Chondrocyte (in vitro differentiated cells): ENCODE measurements at places on chromosomes 13 and 19. TPM values are rescaled to one million over a fixed set of nuclear protein-coding genes. Genes with fewer than 3 reads are reported as not detected.

Gene ZNF575
- 4.1 to 6.0 TPM (median 5.1 TPM) in 3 replicates for total RNA-seq

Gene DAND5
- 0.36 to 0.57 TPM (median 0.41 TPM) in 3 replicates for total RNA-seq

Gene ENOX1
- 2.0 to 6.1 TPM (median 2.3 TPM) in 3 replicates for total RNA-seq

Gene SKA3
- 3.1 to 4.7 TPM (median 4.2 TPM) in 3 replicates for total RNA-seq

GRCh38 chr19:32976223-32976805 lies 4.3 kb downstream of the FAAP24 start:
- no peaks in the 10 kb centered on the region for H3K27me3 ChIP-seq
- H3K27ac ChIP-seq: no peak overlapping the region
- H3K36me3 ChIP-seq: peaks cover 2% of the 10 kb centered on the region
- no peak overlapping the region for H3K4me3 ChIP-seq
- no peak for DNase-seq

DNA sequence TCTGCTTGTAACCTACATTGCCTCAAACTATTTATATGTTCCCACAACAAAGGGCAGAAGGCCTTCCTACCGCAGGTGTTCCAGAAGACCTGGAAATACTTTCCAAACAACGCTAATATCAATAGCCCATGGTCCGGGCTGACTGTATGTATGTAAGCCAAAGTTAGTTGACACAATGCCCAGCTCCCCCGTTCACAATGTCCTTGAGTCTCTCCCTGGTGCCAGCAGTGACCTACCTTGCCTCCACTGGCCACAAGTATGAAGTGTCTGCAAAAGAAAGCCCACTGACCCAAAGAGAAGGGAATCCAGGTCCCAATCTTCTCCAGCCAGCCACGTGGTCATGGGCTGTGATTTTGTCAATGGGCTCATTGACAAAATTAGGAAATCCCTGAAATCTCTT lies 118.6 kb downstream of the DLEU7 start:
- H3K36me3 ChIP-seq: no peaks in the 10 kb centered on the region
- no peaks in the 10 kb centered on the region for H3K27me3 ChIP-seq
- DNase-seq: no peak
- H3K27ac ChIP-seq: no peak overlapping the region

- no peaks in the 10 kb centered on the region for H3K27me3 ChIP-seq
- DNase-seq: no peak
- H3K4me1 ChIP-seq: peaks cover 22% of the 10 kb centered on the region
- peak overlapping the region; percentile 4 for H3K4me3 ChIP-seq
Observed at GRCh38 chr19:41373993-41374392, 2.3 kb upstream of the TMEM91 start.

GRCh38 chr13:54347531-54347930 lies 1318.9 kb downstream of the OLFM4 start:
- H3K4me1 ChIP-seq: no peaks in the 10 kb centered on the region
- no peak for DNase-seq
- no peak overlapping the region for H3K4me3 ChIP-seq
- H3K27me3 ChIP-seq: peaks cover 3% of the 10 kb centered on the region

DNA sequence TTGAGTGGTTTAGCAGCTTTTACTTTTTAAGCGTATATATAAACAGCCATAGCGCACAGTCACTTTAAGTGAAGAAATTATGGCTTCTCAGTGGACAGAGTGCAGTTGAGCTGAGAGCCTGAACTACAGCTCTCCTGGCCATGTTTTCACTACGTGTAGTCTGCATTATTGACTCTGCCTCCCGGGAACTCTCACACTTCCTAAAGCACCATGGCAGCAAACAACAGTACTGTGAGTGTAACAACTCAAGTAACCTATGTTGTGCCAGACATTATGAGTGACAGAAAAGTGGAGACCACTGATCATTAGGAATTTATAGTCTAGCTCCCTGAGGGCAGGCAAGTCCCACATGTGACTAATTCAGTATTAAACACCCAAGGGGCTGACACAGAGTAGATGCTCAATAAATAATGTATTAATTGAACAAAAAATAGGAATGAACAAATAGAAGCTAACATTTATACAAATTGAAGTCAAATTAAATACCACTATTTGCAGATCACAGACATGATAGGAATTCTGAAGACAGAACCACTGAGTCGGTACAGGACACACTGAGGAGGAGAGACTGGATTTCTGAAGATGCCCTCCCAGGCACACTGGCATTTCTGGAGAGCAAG lies 19.7 kb downstream of the EFNB2 start:
- H3K4me1 ChIP-seq: peaks cover 50% of the 10 kb centered on the region
- no peak overlapping the region for H3K4me3 ChIP-seq
- no peak for DNase-seq
- no peaks in the 10 kb centered on the region for H3K27me3 ChIP-seq
- H3K36me3 ChIP-seq: peaks cover 3% of the 10 kb centered on the region

DNA sequence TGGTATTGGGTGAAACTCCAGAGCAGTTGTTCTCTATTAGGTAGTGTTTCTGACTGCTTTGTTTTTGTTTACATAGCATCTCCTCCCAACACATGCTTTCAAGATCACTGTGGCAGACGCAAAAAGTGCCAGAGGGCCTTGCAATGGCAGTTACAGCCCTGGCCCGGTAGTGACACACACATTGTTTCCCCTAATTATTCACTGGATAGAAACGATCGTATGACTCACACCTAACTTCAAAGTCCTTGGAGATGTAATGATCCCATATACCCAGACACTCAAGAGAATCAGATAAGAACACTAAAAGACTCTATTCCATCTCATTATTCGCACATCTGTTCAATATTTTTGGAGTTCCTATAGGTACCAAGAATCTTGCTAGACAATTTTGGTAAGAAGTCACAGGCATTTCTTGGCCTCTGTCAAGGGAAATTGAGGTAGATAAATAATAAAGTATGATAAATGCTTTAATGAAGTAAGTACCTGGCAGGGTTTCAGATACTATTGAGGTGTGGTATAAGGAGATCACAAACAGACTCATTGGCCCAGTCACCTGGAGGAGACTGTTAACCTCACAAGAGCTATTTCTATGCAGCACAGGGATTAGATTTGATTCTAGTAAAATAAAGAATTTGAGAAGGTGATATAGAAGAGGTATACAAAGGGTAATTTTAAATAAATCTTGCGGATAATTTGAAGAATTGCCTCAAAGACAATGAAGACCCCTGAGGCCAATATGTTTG lies 485.3 kb downstream of the SLITRK6 start:
- no peak for DNase-seq
- no peak overlapping the region for H3K4me3 ChIP-seq
- H3K27ac ChIP-seq: no peak overlapping the region
- H3K4me1 ChIP-seq: peaks cover 12% of the 10 kb centered on the region

GRCh38 chr13:30577401-30577852 lies 40.3 kb upstream of the USPL1 start:
- peaks cover 18% of the 10 kb centered on the region for H3K4me1 ChIP-seq
- H3K4me3 ChIP-seq: no peak overlapping the region
- DNase-seq: no peak
- H3K27me3 ChIP-seq: no peaks in the 10 kb centered on the region
- no peaks in the 10 kb centered on the region for H3K36me3 ChIP-seq

- peaks cover 4% of the 10 kb centered on the region for H3K4me1 ChIP-seq
- no peaks in the 10 kb centered on the region for H3K36me3 ChIP-seq
- no peak for DNase-seq
- H3K4me3 ChIP-seq: no peak overlapping the region
- H3K27ac ChIP-seq: no peak overlapping the region
Observed at GRCh38 chr13:85808811-85809210, 9.6 kb upstream of the SLITRK6 start.

DNA sequence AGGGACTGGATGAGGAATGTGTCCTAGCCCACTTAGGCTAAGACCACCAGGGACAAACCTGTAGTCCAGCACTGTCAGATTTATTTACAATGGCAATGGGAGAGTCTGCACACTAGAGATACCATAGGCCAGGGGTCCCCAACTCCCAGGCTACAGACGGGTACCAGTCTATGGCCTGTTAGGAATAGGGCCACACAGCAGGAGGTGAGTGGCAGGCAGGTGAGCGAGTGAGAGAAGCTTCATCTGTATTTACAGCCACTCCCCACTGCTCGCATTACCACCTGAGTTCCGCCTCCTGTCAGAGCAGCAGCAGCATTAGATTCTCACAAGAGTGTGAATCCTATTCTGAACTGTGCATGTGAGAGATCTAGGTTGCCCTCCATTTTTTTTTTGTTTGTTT lies 2.4 kb downstream of the THAP8 start:
- H3K27ac ChIP-seq: no peak overlapping the region
- no peak overlapping the region for H3K4me3 ChIP-seq
- H3K27me3 ChIP-seq: no peaks in the 10 kb centered on the region
- DNase-seq: no peak

Gene SPRED3
- total RNA-seq: 3.2 to 4.6 TPM (median 4.6 TPM) in 3 replicates

GRCh38 chr19:1400281-1401137 lies 833 bp downstream of the GAMT start:
- peak overlapping the region; percentile 36 for H3K27ac ChIP-seq
- DNase-seq: no peak
- H3K27me3 ChIP-seq: no peaks in the 10 kb centered on the region
- peaks cover 6% of the 10 kb centered on the region for H3K4me1 ChIP-seq
- peak overlapping the region; percentile 69 for H3K4me3 ChIP-seq

DNA sequence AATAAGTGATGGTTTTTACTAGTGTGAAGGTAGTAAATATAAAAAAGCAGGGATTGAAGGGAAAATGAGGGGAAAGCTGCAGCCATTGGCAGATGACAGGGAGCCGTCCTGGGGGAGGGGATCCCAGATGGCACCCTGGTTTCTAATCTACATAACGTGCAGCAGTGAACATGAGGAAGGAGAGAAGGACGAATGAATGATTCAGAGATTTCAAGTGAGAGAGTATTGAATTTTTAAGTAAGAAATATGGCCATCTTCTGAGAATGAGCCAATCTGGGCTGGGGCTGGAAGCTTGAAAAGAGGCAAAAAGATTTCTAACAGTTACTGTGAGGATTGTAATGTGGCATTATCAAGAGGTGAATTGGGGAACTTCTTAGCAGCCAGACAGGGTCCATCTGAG lies 414.2 kb downstream of the MYO16 start:
- no peak overlapping the region for H3K27ac ChIP-seq
- no peaks in the 10 kb centered on the region for H3K36me3 ChIP-seq
- peaks cover 8% of the 10 kb centered on the region for H3K4me1 ChIP-seq
- H3K4me3 ChIP-seq: no peak overlapping the region
- DNase-seq: no peak

Gene KCNN4
- total RNA-seq: 2.3 to 3.3 TPM (median 2.9 TPM) in 3 replicates

Gene GRK1
- 0.07 TPM in 1 of 3 replicates, not detected in the others for total RNA-seq

DNA sequence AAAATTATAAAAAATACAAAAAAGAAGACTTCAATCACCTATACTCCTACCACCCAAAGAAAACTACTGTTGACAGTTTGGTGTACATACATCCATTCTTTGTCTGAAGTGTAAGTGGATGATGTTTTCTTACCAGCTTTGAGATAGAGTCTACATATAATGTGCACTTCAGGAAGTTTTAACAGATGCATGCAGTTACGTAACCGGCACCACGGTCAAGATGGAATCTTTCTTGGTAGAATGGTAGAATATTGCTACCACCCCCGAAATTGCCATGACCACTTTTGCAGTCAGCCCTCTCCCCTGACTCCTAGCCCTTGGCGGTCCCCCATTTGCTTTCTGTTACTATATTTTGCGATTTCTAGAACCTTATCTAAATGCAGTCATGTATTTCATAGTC lies 1.4 kb downstream of the CUL4A start:
- peaks cover 45% of the 10 kb centered on the region for H3K4me1 ChIP-seq
- H3K27me3 ChIP-seq: no peaks in the 10 kb centered on the region
- H3K36me3 ChIP-seq: peaks cover 4% of the 10 kb centered on the region

GRCh38 chr13:48066310-48066989 lies 28.5 kb downstream of the MED4 start:
- no peaks in the 10 kb centered on the region for H3K27me3 ChIP-seq
- no peak overlapping the region for H3K4me3 ChIP-seq
- peaks cover 24% of the 10 kb centered on the region for H3K36me3 ChIP-seq

Gene MYDGF
- total RNA-seq: 124 to 130 TPM (median 124 TPM) in 3 replicates

DNA sequence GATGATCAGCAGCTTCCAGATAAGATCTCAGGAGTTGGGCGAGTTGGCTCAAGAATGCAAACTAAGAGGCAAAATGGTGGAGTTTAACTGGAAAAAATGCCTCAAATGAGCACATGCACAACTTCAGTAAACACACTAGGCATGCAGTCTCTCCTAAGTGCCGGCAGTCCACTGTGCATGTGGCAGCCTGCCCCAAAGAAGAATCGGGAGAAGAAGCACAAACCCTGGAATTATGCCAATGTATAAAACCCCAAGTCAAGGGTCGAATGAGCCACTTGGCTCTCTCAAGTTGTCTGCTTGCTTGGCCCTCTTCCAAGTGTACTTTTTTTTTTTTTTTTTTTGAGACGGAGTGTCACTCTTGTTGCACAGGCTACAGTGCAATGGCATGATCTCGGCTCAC lies 53.3 kb upstream of the SLITRK1 start:
- no peak for DNase-seq
- H3K4me3 ChIP-seq: no peak overlapping the region
- no peaks in the 10 kb centered on the region for H3K27me3 ChIP-seq

DNA sequence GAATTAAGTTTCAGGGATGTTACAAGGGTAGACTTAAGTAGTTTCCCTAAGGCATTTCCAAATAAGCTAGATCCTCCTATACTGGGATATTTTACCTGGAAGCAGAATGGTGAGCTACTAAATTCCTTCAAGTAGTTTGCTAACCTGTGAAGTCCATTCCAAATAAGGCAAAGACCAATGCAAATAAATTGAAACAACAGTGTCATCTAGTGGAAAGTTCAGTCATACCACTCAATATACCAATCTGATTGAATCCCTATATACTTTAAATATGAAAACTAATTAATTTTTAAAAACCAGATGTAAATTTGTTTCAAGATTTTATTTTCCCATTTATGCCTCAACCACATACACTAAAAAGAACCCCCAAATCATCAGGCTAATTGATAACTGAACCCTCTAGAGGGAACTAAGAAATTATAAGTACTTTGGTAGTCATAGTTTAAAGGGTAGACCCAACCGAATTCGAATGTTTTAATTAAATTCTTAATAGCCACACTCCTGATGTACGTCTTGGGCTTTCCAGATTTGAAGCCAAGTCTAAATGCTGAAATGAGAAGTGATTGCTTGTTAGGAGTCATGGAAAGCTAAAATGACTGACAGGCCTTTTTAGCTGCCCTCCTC lies 223.7 kb downstream of the TBC1D4 start:
- H3K27me3 ChIP-seq: no peaks in the 10 kb centered on the region
- no peak for DNase-seq

Gene CGB2
- total RNA-seq: 0.56 TPM in 1 of 3 replicates, not detected in the others

Gene RFPL4A
- not detected in 3 replicates for total RNA-seq

DNA sequence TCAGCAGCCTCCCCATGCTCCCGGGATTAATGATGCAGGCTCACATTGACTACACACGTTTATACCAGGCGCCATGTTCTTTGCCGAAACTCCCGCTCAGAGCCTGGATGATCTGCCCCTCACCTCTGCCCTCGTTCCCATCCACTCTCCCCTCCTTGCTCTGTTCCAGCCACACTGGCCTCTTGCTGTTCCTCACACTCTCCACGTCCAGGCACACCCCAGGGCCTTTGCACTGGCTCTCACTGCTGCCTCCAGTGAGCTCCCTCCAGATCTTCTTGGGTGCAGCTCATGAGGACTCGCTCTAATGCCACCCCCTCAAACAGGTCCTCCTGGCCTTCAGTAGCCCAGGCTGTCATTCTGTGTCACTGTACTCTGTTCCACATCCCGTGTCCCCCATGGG lies 39.2 kb downstream of the DPF1 start:
- H3K4me1 ChIP-seq: no peaks in the 10 kb centered on the region
- H3K36me3 ChIP-seq: peaks cover 16% of the 10 kb centered on the region
- no peak overlapping the region for H3K27ac ChIP-seq

Gene ICAM5
- total RNA-seq: 2.2 to 9.3 TPM (median 8.9 TPM) in 3 replicates
